Hindlimb muscle (tissue), 1 donor: ENCODE measurements at places on chromosomes 4 and X.

DNA sequence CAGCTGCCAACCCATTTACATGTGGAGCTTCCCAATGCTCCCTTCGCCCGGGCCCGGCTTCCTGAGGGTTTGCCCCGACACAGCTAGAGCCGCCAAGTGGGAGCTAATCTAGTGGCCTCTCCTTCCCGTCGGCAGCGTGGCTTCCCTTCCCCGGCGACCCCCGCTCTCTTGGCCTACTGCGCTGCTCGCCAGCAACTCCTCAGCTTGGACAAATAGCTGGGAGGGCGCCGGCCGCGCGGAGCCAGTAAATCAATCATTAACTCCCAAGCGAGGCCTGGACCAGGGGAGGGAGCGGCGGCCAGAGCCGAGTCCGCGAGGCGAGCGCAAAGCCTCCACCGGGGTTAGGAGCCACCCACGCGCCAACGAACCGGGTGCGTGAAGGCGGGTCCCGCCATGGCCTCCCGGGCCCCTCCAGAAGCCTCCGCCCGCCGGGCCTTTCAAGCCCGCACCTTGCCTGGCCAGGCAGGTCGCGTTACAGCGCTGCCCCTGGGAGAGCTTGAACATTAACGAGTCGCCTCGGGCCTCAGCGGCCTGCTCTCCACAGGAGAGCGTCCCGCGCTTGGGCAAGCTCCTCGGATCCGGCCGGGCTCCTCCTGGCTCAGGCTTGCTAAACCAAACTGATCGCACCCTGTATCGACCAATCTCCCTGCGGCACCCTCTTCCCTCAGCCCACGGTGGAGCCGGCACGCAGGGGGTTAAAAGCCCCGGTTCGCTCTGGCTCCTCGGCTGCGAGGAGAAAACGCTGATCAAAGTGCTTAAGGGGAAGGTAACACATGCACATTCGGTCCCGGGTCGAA, 10.6 kb upstream of the BCOR start:
- no peak for DNase-seq

DNA sequence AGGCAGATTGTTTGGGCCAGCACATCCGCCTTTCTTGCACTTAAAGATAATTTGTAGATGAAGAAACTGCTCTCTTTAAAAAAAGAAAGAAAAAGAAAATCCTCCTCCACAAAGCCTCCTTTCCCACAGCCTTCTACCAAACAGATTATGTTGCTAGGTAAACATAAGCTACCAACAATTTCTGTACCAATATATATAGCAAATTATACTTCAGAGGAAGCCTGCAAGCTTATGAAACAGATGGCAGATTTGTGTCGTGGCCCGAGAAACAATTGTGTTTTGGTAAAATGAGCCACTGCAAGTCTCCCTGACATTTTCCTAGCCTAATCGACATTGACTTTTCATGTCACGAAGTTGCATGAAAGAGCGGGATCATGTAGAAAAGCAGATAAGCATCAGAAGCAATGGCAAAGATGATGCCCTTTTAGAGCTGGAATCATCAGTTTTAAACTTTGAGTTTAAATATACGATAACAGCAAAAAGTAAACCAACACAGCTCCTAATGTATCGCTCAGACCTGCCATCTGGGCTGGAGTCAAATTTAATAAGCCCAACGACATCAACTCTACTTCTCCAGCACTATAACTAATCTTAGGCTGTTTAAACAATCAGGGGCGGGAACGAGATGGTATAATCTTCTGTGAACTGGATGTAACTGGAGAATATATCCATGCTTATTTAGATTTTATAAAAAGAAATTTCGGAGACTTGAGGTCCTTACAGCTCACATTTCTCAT, 94.9 kb upstream of the PLAC1 start:
- no peak for DNase-seq

GRCh38 chr4:99462875-99463464, 27.8 kb upstream of the ADH7 start:
- peak; percentile 70 for DNase-seq

DNA sequence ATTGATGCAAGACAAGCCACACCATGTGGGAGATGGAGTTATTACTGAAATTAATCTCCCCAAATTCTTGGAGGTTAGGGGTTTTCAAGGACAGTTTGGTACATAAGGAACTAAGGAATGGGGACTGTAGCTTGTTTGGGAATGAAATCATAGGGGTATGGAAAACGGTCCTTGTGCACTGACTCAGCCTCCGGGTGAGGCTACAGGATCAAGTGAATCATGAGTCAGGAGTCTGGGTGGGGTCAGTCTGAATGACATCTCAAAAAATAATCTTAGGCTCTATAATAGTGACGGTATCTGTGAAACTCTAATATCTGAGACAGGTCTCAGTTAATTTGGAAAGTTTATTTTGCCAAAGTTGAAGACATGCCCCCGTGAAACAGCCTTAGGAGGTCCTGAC, 128.5 kb upstream of the CYSLTR1 start:
- DNase-seq, result no peak

DNA sequence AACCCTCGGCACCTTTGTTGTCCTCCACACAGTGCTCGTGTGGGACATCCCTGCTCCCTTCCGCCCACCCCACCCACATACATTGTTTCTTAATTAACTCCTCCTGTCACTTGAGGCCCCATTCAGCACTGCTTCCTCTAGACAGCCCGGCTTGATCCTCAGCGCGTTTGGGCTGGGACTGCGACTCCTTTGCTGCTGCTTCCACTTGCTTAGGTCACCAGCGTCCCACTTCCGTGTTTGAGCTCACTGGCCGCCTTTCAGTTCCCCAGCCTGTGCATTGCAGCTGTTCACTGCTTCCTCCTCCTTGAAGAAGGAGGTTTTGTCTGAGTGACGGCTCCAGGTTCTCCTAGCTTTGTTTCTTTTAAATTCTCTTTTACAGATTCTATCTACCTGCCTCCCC, 16.1 kb downstream of the RNF4 start:
- DNase-seq, result peak; percentile 67

GRCh38 chr4:89939994-89940393, 45.3 kb downstream of the MMRN1 start:
- peak; percentile 43 for DNase-seq

- peak; percentile 86 for DNase-seq
Measured at GRCh38 chr4:72568959-72569718, at the start of gene ADAMTS3. TSS of gene ADAMTS3 (minus strand) at chr4:72569221. CDS start at chr4:72568762, 459 bp downstream.

DNA sequence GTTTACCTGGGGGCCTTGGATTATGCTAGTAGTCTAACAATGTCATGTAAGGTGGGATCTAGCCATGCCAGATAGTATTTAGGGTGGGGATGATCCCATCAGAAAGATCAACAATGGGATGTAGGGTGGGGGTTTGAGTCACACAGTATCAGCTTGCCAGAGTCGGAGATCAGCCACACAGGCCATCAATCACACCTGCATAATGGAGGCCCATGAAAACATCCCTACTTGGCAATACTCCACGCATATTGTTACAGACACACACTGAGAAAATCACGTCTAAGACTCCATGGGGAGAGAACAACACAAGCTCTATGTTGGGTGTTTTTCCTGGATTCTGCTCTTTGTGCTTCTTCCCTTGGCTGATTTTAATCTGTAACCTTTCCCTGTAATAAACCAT, 49.5 kb upstream of the SLC25A4 start:
- no peak for DNase-seq

DNA sequence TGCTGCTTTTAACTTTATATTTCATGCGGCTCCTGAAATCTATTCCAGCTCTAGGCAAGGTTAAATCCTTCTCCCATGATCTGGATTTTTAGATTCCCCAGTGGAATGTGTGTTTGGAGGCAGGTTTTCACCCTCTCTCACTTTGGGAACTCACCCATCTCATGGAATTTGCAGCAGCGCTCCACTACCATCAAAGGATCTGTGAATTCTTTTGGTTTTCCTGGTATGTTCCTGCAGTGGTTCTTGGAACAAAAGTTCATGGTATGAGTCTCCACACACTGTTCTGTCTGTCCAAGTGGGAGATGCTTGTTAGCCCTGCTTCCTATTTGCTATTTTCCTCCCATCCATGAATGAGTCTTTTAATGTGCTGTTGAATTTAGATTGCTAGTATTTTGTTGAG, 14.0 kb downstream of the APOOL start:
- DNase-seq, result no peak

DNA sequence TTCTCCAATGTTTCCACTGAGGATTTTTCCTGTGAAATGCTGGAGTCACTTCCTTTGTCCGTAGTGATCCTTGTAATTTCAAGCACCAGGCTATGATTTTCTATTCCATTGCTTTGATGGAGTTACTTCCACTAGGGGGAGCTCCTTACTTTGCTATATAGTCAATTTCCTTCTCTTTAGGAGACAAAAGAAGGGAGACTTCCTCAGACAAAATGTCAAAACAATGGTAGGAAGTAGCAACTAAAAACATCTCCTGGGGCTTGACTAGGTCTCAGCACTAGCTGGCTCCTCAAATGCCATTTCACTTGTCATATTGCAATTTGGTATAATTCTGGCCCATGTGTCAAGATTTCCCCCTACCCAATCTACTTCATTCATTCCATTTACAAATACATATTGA, 24.1 kb downstream of the ZCCHC12 start:
- peak; percentile 51 for DNase-seq

- DNase-seq, result no peak
Measured at GRCh38 chr4:15455290-15455689, 14.4 kb upstream of the CC2D2A start.

DNA sequence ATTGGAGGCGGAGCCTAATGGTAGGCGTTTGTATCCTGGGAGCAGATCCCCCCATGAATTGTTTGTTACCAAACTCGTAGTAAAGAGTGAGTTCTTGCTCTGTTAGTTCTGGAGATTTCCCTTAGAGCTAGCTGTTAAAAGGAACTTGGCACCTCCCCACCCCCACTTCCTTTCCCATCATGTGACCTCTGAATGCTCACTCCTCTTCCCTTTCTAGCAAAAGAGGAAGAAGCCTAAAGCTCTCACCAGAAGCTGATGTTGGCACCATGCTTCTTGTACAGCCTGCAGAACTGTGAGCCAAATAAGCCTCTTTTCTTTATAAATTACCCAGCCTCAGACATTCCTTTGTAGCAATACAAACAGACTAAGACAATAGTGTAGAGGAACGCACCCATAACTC, 13.8 kb upstream of the ATOH1 start:
- DNase-seq, result no peak

GRCh38 chrX:114583646-114584374, at the start of gene HTR2C:
TSS of gene HTR2C (plus strand) at chrX:114584086. CDS start at chrX:114726937, 142,851 bp downstream.
- DNase-seq, result no peak

GRCh38 chr4:152068866-152069265, 308.1 kb upstream of the GATB start:
- no peak for DNase-seq

DNA sequence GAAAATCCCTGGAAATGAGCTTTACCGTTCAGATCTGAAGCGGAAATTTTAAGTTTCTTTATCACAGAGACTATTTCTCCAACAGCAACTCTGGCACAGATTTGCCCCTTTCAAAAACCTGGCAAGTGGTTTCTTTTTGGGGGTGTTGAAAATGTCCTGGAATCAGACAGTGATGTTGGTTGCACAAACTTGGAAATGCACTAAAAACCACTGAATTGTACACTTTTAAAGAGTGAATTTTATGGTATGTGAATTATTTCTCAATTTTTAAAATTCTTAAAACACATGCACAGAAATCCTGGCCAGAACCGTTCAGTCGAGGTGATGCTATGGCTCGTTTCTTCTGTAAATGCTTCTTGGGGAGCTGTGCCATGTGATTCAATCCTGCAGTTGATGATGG, 121.2 kb upstream of the RBPJ start:
- DNase-seq, result no peak

DNA sequence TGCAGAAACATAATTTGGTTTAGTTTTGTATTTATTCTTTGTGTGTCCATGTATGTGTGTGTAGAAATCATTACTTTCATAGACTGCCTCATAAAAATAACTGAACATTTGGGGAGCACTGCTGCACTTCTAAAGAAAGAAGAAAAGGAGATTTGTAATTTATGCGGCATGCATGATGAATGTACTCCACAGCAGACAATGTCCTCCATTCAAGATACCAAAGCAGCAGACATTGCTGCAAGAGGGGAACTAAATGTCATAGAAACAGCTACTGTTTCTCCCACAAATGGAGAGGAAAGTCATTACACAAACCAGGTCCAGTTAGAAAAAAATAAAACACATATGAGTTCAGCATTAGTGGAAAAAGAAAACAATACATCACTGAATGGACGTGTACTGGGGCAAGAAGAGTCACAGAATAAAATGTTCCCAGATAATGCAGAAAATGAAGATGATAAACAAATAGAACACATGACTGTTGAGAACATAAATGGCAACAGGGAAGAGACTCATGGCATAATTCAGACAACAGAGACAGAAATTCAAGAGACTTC, 2.6 kb downstream of the DTHD1 start:
- DNase-seq, result no peak

GRCh38 chr4:77183777-77184420, 26.9 kb downstream of the CCNG2 start:
- DNase-seq, result no peak

GRCh38 chrX:53695946-53696549, 9.5 kb upstream of the HUWE1 start:
- DNase-seq, result no peak

GRCh38 chrX:70461026-70461425, 16.4 kb downstream of the DLG3 start:
- no peak for DNase-seq

DNA sequence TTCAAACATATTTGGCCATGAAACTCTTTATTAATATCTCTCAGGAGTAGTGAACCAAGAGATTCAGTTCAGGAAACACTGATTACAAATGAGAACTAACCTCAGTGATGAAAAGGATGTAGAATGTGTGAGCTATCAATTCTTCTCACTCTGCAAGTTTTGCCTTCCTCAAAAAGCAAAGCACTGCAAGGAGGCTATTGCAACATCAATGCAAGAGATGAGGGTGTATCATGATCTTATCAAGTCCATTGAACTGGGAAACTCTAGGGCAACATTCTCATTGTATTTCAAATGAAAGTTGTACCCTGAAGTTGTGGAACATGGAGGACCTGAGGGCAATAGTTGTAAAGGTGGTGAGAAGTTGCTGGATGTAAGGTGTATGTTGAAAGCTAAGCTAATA, 56.4 kb upstream of the VEGFC start:
- no peak for DNase-seq

DNA sequence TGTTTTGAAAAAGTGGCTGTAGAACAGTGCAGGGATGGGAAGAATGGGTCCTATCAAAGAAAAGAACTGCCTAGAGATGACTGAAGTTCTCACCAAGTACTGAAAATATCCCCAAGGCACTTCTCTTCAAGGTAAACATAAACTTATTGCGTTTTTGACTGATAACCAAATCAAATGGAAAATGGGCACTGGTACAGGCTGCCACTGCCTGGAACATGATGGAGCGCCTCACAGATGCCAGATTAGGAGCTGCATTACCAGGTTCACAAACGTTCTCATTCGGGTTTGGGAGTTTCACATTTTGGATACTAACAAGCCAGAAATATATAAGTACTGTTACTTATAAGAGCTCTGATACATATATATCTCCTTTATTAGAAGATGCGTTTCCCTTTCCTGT, 141.3 kb downstream of the CBR4 start:
- DNase-seq, result no peak

- DNase-seq, result no peak
Measured at GRCh38 chrX:144006811-144007210, 122.9 kb downstream of the UBE2NL start.

GRCh38 chrX:134459683-134460004, 321 bp upstream of the HPRT1 start:
- no peak for DNase-seq

- no peak for DNase-seq
Measured at GRCh38 chr4:82921795-82922194, 21.3 kb downstream of the THAP9 start.
